ENCODE measurements at places on chromosomes 11 and 22.
A peak's percentile ranks its signal among the peaks of the same experiment; 100 is the strongest.

- peak; percentile 49 for DNase-seq
These were observed 107.5 kb upstream of the OR4B1 start for GRCh38 chr11:48109046-48109666.

DNA sequence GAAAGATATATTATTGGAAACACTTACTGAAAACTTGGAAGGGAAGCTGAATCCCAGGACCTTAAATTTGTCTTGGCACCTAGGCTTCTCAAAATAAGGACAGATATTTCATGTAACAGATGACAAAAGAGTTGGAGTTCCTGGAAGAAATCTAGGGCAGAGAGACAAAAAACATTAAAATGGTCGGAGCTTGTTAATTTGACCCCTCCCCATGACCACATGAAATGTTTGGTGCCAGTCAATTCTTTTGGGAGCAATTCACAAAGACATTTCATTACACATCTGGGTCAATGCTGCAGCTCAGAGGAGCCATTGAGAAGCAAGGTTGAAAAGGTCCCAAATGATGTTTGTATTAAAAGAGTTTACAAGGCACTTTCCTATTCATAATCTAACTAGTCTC is 162.0 kb upstream of the GUCY1A2 start:
- no peak for DNase-seq

GRCh38 chr22:20591660-20592310 is 84.4 kb downstream of the MED15 start:
- DNase-seq, result no peak

GRCh38 chr11:88327462-88328143 is 9.9 kb downstream of the CTSC start:
- no peak for DNase-seq

- DNase-seq, result no peak
These were observed 18.1 kb upstream of the SCGB1A1 start for GRCh38 chr11:62400760-62401159.

- no peak for DNase-seq
These were observed 3.9 kb downstream of the RHOG start for GRCh38 chr11:3836903-3837302.

- DNase-seq, result no peak
These were observed 33.4 kb downstream of the MUC6 start for GRCh38 chr11:1003159-1003558.

GRCh38 chr22:27639248-27640086 is 162.1 kb downstream of the MN1 start:
- DNase-seq, result no peak

DNA sequence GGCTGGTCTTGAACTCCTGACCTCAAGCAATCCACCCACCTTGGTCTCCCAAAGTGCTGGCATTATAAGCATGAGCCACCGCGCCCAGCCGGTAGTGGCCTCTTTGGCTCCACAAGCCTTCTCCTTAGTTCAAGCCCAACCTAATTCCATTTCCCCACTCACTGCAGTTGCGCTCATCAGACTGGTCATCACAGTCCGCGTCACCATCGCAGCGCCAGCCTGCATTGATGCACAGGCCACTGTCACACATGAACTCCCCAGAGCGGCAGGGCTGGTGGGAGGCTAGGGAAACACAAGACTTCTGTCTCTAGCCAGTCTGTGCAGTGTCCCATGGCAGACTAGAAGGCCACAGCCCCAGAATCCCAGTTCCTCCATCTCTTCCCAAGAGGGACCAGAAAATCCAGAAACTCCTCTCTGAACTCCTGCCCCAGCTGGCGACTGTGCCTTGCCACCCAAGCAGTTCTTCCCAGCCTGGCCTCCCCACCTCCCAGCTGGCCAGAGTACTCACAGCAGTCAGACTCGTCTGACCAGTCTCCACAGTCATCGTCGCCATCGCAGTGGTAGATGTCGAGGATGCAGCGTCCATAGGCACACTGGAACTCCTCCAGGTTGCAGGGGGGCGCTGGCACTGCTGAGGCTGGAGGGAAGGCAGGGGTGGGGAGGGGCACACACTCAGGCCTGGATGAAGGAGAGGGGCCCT is 19.8 kb downstream of the LRP4 start:
- DNase-seq, result peak; percentile 88

GRCh38 chr11:8683115-8683807 is 669 bp downstream of the RPL27A start:
- no peak for DNase-seq

GRCh38 chr22:24413736-24414385 is 13.5 kb upstream of the ADORA2A start:
- DNase-seq, result no peak

DNA sequence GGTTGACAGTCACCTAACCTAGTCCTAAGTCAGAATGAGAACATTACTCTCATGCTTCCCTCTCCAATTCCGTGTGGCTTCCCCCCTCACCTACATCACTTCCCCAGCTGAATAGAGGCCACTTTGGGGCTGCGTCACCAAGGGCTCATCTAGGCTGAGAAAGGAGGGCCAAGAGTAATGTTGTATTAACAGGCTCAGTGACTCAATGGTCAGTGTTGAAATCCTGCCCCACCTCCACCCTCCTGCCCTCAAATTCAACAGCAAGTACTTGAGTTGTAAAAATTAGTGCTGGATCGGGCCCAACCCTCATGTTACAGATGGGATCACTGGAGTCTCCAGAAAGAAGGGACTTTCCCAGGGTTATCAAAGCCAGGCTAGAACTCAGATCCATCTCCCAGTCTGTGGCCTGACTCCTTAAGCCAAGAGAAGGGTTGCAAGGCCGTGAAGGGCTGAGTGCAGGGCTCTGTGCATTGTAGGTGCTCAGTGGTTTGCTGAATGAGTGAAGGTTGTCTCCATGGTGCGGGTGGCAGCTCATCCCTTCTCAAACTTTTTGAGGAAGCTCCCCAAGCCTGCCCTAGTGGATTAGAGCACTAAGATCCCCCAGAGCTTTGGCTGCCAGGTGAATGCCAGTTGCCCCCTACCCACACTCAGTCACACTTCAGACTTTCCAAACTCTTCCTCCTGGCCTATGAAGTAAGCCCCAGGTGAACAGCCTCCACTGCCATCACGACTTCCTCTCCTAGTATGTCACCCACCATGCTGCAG is 3.2 kb downstream of the DGAT2 start:
- no peak for DNase-seq

DNA sequence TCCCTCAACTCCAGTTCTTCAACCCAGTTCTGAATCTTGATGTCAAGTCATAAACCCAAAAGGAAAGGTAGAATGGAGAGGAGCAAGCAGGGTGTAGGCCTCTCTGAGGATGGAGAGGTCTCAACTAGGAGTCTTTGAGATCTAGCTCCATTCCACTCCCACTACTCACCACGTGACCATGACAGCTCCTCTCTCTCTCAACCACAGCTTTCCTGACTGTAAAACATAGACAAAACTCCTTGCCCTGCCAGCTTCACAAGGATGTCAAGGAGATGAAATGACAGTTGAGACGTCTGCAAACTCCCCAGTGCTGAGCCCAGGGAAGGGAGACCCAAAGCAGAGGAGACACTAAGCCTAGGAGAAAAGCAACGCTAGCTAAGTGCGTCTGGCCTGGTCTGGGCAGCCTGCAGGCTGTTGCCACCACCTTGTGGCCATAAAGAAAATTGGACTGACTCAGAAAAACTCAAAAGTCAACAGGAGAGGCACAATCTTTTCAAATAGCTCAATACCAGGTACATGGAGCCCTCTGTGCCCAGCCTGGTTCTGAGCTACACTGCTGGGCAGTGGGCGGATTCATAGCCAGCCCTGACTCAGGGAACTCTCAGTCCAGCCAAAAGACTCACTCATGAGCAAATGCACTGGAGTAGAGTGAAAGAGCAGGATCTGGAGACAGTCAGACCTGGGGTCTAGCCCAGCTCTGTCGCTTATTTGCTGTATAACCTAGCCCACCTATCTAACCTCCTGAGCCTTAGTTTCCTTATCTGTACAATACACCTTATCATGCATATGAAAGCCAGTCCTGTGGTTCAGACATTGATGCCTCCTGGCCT is 3.4 kb downstream of the CLPB start:
- peak; percentile 78 for DNase-seq

DNA sequence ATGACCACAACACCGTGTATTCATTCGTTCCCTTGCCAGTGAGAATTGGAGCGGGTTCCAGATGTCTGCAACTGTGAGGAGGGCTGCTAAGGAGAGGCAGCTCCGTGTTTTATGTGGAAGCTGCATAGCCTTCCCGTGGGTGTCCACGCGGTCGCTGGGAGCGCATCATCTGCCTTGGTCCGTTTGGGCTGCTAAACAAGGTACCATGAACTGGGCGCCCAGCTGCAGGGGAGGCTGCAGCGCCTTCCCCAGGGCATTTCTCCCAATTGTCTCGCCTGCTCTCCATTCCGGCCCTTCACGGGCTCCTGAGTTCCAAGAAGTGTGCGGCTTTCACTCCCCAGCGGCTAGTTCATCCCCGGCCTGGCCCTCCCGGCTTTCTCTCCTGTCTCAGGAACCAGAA is 1446.4 kb downstream of the TBC1D22A start:
- DNase-seq, result no peak

- no peak for DNase-seq
These were observed 79.1 kb downstream of the RDX start for GRCh38 chr11:110217223-110217877.

DNA sequence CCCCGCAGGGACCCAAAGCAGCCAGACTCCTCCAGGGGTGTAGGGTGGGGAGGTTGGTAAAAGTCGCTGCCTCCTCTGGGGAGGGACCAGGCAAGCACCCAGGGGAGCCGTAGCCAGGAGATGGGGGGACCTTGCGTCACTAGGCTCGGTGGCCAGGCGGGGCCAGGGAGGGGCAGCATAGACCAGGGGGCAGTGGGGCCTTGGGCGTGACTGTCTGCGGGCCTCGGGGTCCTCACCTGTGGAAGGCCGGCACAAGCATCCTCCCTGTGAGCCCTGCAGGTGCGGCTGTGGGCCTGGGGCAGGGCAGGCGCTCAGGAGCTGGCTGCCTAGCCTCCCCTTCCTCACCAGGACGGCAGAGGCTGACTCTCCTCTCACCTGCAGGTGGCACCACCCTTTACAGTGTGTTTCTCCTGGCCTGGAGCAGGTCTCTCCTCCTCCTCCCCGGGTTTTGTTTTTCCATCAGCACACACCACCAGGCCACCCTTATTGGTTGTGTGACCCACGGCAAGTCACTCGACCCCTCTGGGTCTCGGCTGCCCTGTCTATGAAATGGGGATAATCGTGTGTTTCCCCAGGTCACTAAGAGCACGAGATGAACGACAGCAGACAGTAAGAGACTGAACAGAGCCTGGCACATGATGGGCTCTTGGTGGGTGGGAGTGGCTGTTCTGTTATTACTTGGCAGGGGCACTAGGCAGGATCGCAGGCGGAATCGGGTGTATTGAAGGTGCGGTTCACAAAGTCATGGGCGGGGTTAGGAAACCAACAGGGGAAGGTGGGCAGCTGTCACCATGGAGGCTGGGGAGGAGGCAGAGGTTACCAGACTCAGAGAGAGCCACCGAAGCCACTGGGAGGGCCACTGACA is 52.7 kb downstream of the FLRT1 start:
- DNase-seq, result peak; percentile 63

- no peak for DNase-seq
These were observed 104.8 kb downstream of the NECTIN1 start for GRCh38 chr11:119624102-119624615.

GRCh38 chr11:27673979-27674663 is 26.1 kb downstream of the BDNF start:
- no peak for DNase-seq

DNA sequence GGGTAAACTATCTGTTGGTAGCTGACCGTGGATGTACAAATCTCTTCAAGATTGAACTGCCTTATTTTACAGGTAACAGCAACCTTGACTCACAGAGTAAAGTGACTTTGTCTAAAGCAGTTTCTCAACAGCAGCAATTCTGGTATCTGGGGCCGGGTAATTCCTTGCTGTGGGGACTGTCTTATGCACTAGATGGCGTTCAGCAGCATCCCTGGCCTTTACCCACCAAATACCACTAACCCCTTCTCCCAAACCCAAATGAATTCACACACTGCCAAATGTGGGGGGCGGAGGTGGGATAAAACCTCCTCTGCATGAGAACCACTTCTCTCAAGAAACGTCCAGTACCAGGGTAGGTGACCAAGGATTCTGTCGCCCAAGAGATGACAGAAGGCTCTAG is 1.7 kb upstream of the INCENP start:
- peak; percentile 51 for DNase-seq

GRCh38 chr22:33380789-33381530 is 322.8 kb upstream of the SYN3 start:
- no peak for DNase-seq

DNA sequence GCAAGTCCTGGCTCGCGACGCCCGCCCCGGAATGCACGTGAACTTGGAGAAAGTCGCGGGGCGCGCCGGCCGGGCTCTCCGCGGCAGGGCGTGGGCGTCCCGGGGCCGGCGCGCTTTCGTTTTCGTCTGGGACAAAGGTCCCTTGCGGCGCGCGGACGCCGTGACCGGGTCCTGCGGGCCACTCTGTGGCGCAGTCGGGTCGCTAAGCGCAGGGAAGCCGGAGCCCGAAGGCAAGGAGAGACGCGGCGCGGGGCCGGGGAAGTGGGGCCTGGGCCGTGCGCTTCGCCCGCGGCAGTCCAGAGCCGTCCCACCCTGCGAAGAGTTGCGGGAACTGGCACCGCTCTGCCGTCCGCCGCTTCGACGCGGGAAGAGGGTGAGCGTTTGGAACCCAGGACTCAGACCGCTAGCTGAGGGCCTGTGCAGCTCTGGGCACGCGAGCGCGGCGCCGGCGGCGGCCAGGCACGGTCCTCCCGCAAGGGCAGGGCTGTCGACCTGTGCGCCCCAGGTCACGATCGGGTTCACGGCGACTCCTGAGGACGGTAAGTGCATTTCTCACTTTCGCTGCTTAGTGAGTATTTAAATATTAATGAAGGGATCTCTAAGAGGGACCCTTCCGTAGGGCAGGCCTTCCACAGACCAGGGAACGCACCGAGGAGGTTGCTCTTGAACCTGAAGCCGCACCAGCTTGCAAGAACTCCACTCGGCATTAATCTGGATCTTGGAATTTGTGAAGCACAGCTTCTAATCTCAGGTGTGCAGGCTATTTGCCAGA is 78.0 kb upstream of the PPARA start:
- no peak for DNase-seq

DNA sequence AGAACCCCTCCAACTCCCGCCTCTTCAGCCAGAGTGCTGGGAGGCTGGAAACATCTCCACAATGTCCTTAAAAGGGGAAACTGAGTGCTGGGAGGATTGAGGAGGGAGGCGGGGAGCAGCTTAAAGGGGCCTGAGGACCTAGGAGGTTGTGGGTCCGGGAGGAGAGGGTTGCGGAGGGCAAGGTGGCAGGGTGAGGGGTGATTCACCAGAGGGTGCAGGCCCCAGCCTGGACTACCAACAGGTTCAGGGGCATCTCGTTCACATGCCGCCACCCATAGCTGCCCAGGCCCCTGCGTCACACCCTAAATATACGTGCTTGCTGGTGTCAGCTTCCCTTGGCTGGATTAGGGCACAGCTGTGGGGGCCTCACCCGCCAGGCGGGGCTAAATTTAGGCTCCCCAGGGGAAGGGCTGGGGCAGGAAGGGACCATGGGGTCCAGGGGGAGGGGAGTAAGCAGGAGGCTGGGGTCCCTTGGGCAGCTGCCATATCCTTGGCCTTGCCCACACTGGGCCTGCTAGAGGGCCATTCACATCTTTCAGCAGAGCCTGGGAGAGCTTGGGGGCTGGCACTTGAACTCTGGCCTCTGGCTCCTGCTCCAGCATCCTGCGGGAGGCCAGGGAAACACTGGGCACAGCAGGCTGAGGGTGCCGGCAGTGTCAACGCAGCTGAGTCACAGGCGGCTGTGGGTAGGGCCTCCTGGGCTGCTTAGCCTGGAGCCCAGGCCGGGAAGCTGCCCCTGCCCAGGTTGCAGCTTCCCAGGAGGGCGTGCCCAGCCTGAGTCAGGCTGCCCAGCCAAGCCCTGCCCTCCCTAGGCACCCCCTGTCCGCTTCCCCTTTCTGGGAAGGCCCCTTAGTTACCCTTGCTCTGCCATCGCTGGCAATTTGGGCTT is 1.3 kb downstream of the EHBP1L1 start:
- no peak for DNase-seq

- DNase-seq, result no peak
These were observed 673.2 kb downstream of the BRD1 start for GRCh38 chr22:49154433-49154832.

All from T47D (cell line).